Stimulated activated CD8-positive, alpha-beta memory T cell treated with anti-CD3 and anti-CD28 coated beads, Interleukin-4, amount 100 ng/mL, for 48 hours (primary cell): ENCODE measurements at places on chromosomes 16 and 17.

DNA sequence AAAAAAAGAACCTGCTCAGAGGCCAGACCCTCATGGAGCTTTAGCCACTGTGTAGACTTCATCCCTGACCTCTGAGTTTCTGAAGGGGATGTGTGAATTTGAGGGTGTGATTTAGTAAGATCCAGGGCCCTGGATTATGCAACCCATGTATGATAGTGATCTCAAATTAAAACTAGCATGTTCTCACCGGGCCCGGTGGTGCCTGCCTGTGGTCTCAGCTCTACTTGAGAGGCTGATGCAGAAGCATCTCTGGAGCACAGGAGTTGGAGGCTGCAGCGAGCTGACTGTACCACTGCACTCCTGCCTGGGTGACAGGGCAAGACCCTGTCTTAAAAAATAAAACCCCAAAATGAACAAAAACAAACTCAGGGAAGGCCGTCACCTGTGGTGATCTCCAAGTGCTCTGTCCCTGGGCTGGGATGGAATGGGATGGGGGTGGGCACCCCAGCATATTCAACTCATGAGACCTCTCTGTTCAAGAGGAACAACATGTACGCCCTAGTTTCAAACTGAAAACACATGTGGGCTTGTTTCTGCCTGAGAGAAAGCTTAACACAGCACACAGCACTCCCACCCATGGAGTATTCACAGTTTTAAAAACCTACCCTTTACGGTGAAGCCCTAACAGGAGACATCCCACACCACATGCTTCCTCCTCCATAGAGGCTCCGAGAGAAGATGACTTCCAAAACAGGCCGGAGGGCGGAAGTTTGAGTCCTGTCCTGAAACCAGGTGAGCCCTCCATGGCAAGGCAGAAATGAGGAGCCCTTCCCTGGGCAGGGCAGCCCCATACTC lies 30.1 kb downstream of the GNPTG start:
- no peak for DNase-seq

GRCh38 chr17:17560975-17561374 lies 30.5 kb downstream of the PEMT start:
- DNase-seq = no peak

GRCh38 chr17:35557353-35557752 lies 3.3 kb downstream of the SLFN14 start:
- DNase-seq = no peak

DNA sequence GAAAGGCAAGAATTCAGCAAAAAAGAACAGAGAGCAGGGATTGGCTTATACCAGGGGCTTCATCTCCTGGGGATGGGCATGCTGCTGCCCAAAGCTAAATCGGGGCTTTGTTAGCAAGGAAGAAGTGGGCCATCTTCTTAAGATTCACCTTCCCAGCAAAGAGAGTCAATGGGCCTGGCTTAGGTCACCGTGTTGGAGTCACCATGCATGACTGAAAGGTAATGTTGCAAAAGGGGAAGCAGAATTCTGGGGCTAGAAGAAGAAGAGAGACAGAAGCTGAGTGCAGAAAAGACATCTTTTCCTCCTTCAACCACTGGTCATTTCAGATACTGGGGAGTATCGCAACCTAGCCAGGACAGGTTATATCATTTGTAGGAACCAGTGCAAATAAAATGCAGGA lies 76.3 kb upstream of the KIFC3 start:
- DNase-seq = no peak

DNA sequence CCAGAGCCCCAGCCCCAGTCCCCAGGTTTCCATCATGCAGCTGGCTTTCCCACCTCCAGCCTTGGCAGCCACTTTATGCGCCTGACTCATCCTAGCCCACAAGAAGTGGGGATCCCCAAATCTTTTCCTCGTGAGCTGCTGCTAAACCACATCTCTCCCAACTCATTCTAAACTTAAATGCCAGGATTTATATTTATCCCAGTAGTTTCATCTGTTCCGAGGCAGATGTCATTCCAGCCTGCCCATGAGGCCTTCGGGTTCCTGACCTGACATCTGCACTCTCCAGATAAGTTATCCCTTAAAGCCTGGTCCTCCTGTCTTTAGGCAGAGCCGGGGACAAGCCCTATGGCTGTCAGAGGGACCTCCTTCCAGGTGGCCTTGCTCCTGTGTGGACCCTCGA lies 16.6 kb downstream of the PLXDC1 start:
- DNase-seq = no peak

DNA sequence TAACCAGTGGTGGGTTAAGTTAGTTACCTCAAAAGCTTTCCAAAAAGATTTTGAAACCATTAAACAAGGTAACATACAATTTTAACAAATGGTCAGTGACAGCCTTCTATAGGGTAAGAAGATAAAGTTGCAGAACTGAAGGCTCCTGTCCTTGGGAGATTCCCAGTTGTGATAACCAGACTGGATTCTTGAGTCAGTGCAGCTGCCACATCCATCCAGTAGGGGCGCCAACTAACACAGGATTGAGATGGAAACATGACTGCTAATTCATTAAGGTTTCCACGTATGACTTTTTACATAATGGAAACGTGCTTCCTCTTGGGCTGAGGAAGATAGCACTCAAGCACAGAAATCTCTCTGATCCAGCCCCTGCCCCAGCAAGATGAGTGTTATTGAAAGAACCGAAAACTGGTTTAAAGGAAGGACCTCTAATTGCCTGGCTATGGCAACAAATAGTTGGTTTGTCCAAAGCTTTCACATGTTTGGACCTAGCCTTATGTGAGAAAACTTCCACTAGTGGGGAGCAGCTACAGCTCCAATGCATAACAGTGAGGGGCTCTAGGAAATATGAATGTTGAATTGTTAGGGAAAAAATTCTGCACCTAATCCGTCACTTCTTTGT lies 269.8 kb upstream of the MYOCD start:
- no peak for DNase-seq

DNA sequence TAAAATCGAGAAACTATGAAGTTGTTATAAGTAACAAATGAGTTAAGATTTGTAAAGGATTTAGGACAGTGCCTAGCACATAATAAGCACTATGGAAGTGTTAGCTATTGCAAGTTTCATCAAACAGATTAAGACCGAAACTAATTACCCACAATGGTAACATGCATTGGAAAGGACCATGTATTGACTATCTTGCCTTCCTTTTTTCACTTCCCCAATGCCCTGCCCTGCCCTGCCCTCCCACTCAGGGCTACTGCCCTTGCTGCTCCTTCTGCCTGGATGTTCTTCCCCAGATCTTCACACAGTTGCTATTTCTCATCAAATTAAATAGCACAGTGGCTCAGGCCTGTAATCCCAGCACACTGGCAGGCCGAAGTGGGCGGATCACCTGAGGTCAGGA lies 202.1 kb upstream of the PSMD7 start:
- no peak for DNase-seq

DNA sequence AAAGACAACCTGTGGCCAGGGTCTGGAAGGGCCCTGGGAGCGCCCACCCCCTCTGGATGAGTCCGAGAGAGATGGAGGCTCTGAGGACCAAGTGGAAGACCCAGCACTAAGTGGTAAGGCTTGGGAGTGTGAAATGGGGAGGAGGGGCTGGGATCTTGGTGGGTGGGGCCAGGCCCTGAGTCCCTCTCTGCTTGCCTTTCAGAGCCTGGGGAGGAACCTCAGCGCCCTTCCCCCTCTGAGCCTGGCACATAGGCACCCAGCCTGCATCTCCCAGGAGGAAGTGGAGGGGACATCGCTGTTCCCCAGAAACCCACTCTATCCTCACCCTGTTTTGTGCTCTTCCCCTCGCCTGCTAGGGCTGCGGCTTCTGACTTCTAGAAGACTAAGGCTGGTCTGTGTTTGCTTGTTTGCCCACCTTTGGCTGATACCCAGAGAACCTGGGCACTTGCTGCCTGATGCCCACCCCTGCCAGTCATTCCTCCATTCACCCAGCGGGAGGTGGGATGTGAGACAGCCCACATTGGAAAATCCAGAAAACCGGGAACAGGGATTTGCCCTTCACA lies 1.2 kb upstream of the STARD3 start:
- DNase-seq = no peak

DNA sequence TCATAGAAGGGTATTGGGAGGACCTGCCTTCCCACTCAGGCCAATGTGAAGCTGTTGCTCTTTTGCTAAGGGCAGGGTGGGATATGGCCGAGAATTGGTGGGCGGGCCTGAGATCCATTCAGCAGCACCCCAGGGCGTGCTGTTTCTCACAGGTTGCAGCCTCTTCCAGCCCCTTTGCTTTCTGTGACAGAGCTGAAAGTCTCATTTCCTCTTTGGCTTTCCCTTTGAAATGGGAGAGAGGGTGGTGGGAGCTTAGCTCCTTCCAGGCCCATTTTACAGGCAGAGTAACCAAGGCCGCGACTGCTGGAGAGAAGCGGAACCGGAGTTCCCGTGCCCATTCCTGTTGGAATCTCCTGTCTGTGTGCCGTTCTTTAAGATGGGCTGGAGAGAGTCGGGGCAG lies 183.0 kb downstream of the RAB11FIP4 start:
- DNase-seq = no peak

GRCh38 chr17:73030995-73031394 lies 61.5 kb downstream of the SLC39A11 start:
- no peak for DNase-seq

DNA sequence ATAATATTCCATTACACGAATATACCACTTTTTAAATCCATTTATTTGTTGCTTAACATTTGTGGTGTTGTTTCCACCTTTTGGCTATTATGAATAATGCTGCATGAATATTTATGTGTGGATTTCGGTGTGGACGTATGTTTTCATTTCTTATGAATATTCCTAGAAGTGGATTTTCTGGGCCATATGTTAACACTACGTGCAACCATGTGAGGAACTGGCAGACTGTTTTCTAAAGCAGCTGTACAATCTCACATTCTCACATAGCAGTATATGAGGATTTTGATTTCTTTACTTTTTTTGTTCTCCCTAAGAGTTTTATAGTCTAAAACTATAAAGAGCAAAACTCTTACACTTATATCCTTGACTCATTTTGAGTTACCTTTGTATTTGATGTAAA lies 143.4 kb downstream of the MAP2K4 start:
- no peak for DNase-seq

DNA sequence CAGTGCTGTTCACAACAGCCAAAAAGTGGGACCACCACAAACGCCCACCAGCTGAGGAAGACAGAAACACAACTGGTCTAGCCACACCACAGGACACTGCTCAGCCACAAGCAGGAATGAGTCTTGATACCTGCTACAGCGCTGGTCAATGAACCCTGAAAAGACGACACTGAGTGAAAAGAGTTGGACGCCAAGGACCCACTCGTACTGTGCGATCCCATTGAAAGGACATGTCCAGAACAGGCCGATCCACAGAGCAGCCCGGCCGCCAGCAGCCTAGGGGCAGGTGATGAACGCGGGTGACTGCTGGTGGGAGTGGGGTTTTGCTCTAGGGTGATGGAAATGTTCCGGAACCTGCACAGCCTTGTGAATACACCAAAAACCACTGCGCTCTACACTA lies 10.6 kb upstream of the SLC38A8 start:
- DNase-seq = no peak

DNA sequence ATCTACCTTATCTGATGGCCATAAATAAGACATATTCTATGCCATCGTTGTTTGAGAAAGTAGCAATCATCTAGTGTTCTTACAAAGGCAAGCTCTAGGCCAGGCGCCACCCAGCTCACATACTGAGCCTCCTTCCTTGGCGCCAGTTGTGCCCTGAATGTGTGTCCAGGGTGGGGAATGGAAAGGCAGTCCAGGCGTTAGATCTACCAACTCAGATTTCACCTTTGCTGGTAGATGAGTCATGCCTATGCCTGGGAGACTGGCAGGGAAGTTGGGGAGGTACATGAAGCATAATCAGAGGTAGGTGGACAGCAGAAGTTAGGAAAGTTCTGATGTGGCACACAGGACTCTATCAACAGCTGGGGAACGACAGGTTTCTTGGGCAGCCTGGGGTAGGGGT lies 23.6 kb downstream of the SDR42E1 start:
- DNase-seq = no peak

- DNase-seq = no peak
Observed at GRCh38 chr16:47734987-47735594, 274.0 kb downstream of the PHKB start.

DNA sequence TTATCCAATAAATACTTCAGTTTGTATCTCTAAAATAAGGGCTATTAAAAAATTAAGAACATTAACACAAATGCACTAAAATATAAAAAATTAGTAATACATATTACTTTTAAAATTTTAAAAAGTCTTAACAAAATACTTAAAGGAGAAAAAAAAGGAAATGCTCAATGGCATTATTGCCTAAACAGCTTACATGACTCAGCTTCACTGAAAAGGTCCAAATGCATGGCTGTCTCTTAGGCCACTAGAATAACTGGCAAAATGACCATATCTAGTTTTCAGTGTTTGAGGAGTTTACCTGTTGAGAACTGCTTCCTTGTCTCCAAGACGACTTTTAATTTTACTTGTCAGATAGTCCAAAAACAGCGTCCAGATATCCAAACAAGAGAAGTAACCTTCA lies 66.0 kb downstream of the XPO6 start:
- no peak for DNase-seq

DNA sequence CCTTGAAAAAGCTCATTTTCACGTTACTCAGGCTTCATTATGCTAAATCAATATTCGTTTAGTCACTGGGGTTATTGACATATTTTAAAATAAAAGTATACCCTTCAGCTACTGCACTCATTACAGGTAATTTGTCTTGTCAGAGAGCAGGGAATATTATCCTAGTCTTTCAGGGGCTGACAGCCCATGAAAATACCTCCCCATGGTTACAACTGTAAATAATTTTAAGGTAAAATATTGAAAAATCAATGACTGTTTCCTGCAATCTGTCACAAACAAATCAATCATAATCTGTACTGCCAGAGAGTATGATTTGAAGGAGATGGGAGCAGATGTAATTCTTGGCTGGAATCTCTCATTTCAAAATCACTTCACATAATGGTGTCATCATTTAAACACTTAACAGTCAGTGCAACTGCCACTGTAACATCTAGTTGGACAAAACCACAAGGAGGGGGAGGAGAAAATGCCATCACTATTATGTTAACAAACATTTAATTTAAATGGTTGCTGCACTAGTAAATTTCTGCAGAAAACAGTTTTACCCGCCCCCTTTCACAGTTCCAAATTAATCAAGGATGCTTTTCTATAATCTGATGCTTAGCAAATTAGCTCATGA lies 9.3 kb upstream of the IRX5 start:
- DNase-seq = no peak
